T-cell (primary cell): ENCODE measurements at places on chromosomes 1 and 21. TPM values are rescaled to one million over a fixed set of nuclear protein-coding genes. Genes with fewer than 3 reads are reported as not detected.
A peak's percentile ranks its signal among the peaks of the same experiment; 100 is the strongest.

DNA sequence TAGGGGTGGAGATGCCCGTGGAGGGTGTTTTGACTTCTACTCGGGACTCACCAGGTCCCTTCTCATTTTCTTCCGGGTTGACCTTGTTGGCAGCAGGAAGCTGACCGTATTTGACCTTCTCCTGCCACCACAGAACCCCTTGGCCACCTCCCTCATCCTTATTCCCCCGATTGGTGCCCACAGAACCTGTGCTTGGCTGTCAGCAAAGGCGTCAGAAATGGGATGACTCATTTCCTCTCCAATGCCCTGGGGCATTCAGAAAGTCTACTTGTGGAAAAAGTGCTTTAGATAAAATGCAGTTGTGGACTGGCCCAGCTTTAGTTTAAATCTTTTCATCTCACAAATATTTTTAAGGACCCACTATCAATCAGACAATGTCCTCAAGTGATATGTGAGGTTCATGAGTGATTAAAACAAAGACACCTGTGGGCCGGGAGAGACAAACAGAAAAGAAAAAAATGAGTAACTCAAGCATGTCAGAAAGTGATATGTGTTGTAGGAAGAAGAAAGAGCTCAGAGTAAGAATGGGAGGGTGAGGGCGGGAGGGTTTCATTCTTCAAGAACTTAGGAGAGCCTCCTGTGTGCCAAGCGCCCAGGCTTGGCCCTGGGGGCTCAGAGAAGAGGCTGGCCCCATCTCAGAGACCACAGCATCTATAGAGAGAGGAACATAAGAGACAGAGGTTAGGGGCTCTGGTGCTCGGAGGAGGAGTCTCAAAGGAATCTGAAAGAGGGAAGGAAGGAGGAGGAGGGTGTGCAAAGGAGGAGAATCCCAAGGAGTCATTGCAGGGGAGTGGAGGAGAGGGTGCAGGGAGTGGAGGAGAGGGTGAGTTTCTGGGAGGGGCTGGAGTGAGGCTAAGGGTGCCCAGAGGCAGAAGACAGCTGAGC, 221.6 kb upstream of the VAMP3 start:
- no peak for DNase-seq

Gene ADGRL4
- not detected for total RNA-seq

Gene TPTE
- not detected for total RNA-seq

Gene NBPF10
- 3.6 TPM for total RNA-seq

GRCh38 chr1:246141306-246141705, 365.8 kb downstream of the SMYD3 start:
- DNase-seq = no peak

GRCh38 chr1:20733360-20733975, 965 bp upstream of the SH2D5 start:
- no peak for DNase-seq

DNA sequence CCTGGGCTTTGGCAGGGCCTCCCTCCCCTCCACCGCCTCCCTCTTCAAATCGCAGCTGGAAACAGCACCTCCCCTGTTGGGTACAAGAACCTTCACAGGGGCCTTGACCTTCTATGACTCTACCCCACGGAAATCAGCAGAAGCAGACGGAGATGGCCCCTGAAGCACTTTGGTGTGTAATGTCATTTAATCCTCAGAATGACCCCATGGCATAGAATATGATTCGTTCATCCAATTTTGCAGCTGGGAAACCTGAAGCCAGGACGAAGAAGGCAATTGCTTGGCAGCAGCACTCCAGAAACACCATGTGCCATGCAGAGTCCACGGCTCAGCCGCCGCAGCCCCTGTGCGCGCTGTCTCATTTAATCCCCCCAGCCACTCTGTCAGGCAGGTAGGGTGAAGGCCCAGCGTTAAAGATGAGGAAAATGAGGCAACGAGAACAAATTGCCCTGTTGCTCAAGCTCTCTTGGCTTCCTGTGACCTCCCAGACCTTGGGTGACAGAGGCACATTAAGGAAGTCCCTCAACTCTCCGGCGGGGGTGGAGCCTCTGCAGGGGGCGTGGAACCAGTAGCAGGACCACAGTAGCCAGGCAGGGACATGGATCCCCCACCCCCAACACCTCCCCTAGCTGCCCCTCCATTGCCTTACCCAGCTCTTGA, 25.8 kb upstream of the LAPTM5 start:
- DNase-seq = no peak

- DNase-seq = peak; percentile 84
Measured at GRCh38 chr1:39183503-39184353, 20.8 kb upstream of the MACF1 start.

DNA sequence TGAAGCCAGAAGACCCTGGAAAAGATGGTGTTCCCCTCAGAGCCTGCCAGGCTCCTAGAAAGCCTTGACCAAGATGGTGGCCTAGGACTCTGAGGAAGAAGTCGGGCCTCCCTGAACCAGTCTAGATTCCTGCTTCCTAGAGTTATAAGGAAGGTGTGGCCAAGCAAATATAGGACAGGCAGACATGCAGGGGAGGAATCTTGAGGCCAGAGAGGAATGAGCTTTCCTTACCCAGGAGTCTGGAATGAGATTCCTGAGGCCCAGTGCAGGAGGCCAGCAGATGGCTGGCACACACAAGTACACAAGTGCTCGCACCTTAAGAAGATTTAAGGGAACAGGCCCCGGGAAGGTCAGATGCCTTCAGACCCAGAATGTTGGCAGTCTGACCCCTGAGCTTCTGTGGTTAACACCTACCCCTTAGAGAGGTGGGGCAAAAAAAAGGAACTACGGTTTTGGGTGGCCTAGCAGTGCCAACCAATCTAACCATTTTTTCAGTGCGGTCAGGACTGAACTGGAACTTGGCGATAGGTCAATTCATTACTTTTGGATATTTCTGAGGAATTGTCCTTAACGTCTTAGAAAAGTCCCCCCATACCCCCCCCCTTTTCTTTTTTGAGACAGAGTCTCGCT, 73.3 kb downstream of the MDM4 start:
- DNase-seq = no peak

DNA sequence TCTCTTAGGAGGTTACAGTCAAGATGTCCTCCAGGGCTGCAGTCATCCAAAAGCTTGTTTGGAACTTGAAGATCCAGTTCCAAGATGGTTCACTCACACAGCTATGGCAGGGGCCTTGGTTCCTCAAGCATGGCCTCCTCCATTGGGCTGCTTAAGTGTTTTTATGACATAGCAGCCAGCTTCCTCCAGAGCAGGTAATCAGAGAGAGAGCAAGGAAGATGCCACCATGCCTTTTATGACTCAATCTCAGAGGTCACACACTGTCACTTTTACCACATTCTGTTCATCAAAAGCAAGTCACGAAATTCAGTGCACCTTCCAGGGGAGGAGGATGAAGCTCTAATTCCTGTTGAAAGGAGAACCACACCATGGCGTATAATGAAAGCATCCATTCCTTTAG, 17.1 kb downstream of the ELAPOR1 start:
- no peak for DNase-seq

DNA sequence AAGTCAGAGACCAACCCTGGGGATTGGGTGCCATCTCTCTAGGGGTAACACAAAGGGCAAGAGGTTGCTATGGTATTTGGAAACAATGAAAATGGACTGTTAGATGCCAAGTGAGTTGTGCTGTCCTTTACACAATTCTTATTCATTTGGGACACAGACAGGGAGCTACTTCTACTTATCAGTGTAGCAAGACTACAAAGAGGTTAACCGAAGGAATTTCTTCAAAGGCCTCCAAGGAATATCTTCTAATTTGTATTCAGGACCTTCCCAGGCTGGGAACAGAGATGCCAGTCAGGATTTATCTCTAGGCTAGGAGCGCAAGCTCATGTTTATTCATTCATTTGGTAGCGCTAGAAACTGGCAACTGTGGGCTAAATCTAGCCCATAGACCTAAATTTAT, 2.6 kb downstream of the NAXE start:
- DNase-seq = no peak

DNA sequence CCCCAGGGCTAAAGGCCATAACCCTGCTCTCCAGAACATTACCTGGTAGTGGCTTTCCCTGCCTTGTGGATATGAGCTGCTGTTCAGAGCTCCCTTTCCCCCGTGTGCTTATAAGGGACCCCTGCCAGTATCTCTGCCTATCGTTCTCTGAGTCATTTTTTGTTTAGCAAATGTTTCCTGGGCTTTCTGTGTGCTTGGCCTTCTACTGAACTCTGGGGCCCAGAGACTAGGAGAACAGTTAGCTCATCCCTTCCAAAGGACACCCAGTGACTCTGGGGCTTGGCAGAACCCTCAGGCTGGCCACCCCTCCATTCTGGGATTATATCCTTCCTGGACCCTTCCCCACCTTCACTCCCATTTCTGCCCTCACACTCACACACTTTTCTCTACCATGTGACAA, 80.8 kb upstream of the POU3F1 start:
- no peak for DNase-seq

DNA sequence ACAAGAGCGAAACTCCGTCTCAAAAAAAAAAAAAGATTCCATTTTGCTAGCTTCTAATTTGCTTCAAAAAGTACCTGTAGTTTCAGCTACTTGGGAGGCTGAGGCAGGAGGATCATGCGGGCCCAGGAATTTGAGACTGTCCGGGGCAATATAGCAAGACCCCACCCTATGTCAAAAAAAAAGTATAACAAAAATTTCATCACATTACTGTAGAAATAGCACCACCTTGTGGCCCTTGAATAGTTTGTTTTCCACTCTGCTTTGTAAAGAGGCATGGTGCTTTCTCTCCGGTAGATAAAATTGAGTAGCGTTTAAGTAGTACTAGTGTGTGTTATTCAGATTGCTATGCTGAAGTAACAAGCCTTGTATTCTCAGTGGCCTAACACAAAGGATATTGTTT, 18.2 kb upstream of the MSTO1 start:
- DNase-seq = no peak

DNA sequence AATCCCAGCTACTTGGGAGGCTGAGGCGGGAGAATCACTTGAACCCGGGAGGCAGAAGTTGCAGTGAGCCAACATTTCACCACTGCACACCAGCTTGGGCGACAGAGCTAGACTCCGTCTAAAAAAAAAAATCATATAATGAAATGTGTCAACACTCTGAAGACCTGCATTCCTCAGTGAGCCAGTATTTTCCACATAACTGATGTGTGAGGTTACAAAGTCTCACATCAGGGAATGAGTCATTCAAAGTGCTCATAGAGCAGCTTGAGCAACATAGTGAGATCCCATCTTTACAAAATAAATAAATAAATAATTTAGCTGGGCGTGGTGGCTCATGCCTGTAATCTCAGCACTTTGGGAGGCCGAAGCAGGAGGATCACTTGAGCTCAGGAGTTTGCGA, 65.5 kb downstream of the CASZ1 start:
- DNase-seq = no peak

DNA sequence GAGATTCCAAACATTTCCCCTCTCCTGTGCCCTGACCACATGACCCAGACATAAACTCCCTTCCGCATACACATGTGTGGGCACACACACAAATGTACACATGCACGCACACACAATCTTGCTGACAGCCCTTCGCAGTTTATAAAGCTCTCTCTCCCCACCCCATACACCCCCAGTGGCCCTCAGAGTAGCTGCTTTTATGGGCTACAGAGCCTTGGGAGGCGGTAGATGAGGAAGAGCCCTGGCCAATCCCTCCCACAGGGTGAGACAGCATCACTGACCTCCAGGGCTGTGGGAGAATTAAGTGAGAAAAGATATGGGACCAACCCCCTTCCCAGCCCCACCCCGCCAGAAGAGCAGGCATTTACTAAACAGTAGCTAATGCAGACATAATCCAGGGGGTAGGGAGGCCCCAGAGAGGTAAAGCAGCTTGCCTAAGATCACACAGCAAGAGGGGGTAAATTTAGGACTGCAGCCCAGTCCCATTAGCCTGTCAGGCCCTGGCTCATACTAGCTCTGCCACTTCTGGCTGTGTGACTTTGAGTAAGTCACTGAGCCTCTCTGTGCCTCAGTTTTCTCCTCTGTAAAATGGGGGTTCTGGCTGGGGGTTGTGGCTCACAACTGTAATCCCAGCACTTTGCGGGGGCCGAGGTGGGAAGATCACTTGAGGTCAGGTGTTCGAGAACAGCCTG, 5.1 kb downstream of the SDC3 start:
- DNase-seq = no peak

DNA sequence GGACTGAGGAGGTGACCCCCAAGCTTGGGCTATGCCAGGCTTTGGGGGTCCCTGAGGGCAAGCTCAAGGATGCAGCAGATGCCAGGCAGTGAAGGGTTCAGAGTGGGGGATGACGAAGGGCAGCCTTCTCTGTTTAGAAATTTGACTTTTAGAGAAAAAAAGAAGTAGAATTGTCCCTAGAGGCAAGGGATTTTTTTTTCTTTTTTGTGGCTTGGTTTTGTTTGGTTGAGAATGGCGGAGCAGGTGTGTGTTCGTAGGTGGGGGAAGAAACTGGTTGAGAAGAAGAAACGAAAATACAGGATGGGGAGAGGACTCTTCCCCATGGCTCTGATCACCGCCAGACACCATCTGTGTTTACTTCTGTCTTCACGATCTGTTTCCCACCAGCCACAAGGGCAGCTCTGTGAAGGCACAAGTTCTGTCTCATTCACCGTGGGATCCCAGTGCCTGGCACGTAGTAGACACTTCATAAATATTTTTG, 8.2 kb downstream of the PLA2G5 start:
- DNase-seq = no peak

GRCh38 chr1:186609183-186609582, 71.0 kb downstream of the PTGS2 start:
- no peak for DNase-seq

Gene ALDH4A1
- total RNA-seq = 2.8 TPM

GRCh38 chr1:115567431-115567830, 74.3 kb upstream of the VANGL1 start:
- no peak for DNase-seq

- no peak for DNase-seq
Measured at GRCh38 chr1:204685236-204686006, at the start of gene LRRN2. Gene LRRN2, minus strand, starts transcription at chr1:204685738. Its CDS starts 65,746 bp downstream, at chr1:204619992.

GRCh38 chr1:80639777-80640533, 1160.8 kb upstream of the ADGRL2 start:
- DNase-seq = no peak

DNA sequence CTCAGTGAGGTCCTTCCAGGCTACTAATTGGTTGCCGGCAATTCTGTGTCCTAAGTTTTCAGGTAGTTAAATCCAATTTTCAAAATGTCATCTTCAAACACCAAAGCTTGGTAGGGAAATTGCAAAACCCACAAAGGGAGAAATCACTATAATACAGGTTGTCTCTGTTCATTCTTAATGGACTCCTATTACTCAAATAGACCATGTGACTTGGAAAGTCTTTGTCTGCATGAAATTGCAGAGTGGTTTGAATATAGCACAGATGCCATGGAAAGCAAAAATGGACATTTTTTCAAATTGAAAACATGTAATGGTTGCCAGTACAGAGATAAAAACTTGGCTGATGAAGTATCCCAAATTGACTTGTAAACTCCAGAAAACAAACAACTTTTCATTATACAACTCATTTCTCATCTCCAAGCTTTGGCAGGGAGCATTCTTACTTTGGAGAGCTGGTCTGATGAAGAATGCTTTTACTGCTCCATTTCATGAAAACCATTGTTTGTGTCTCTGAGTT, 169.5 kb upstream of the PKN2 start:
- no peak for DNase-seq

GRCh38 chr1:20383631-20384030, 93.0 kb downstream of the VWA5B1 start:
- DNase-seq = no peak
